A549 treated with RU486 at 1 μM for 4 hours (cell line): ENCODE measurements at places on chromosomes 7 and 10. TPM values are rescaled to one million over a fixed set of nuclear protein-coding genes. Genes with fewer than 3 reads are reported as not detected.

Gene MINDY4
- 2.8 to 3.3 TPM (median 3.0 TPM) in 5 replicates for total RNA-seq

Gene GOLGA7B
- 4.0 to 5.9 TPM (median 4.7 TPM) in 5 replicates for total RNA-seq

Gene HOXA6
- 0.98 to 2.1 TPM (median 1.5 TPM) in 5 replicates for total RNA-seq

Gene CYP26C1
- total RNA-seq: not detected in 5 replicates
